ENCODE measurements at places on chromosomes 7 and 10.
A peak's percentile ranks its signal among the peaks of the same experiment; 100 is the strongest.

DNA sequence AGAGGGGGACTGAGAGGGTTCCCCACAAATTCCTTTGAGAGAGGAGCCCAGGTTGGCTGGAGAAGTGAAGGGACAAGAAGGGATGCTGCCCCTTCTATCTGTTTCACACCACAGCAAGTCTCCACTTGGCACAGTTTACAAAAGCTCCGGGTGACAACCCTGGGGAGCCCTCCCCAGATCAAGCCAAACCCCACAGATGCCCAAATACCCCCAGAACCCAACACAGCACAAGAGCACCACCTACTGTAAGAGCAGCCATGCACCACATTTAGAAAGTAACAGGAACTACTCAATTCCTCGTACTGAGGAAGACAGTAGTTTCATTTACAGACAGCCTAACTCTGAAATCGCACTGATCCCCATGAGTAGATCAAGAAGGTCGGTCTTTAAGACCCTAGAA is 67.8 kb upstream of the ATP6V0A4 start:
- no peak for DNase-seq

GRCh38 chr10:5890452-5890915 is 441 bp downstream of the FBH1 start:
- DNase-seq: no peak

GRCh38 chr10:70885931-70886903 is 2.1 kb downstream of the PCBD1 start:
- no peak for DNase-seq

DNA sequence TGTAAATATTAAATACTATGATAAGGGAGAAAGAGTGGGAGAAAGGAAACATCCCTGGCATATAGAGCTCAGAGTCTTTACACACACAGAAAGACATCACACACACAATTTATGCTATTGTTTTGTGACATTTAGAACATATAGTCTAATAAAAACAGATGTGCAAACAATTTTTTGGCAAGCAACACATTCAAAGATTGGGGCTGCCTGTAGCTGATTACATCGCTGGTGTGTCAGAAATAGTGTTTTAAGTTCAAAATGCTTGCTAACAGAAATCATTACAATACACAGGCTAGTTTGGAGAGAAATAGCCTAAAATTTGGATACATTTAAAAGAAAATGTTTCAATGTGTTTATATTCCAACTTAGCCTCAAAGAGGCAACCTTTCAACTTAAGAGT is 256.7 kb upstream of the NPVF start:
- no peak for DNase-seq

- no peak for DNase-seq
These were observed 381.8 kb upstream of the FZD8 start for GRCh38 chr10:36023939-36024338.

DNA sequence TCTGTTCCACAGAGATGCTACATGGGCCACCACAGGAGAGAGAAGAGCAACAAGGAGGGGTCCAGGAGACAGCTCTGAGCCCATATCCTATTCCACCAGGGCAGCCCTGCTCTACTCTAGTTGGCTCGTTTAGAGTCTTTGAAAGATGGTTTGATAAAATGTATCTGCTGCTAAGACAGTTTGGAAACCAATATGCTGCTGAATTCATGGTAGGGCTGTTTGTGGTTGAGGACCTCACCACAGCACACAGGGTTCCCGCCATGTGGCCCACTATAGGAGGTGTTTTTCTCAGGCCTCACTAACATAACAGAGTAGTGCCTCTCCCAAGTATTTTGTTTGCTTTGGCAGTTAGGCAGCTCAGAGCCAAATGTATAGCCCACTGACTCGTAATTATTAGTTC is 35.8 kb upstream of the ZC3HAV1L start:
- no peak for DNase-seq

DNA sequence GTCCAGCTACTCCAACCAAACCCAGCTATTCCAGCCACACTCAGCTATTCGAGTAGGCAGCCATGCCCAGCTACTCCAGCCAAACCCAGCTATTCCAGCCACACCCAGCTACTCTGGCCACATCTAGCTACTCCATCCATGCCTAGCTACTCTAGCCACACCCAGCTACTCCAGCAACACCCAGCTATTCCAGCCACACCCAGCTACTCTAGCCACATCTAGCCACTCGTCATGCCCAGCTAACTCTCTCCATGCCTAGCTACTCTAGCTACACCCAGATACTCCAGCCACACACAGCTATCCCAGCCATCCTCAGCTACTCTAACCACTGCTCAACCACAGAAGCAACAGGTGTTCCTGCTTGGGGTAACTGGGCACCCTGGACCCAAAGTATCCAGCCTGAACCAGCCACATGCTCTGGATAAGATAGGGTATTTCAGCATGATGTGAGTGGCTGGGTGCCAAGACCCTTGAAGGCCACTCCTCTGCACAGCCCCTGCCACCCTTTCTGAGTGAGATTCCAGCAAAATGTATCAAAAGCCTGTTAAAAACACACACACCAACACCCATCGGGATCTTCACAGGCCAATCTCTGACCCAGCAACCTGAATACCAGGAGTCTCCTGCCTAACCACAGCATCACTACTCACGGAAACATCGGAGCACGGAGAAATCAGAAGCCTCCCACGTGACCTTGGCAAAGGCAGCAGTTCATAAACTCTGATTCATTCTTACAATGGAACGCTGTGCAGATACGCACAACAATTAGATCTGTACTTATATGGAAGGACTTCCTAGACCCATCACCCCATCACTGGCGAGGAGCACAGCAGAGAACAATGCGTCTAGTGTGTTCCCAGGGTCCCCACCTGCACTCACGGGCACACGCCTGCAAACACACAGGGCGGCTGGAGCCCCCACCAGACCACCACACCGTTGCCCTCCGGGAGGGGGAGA is 51.8 kb upstream of the DNAAF5 start:
- DNase-seq: peak; percentile 13

DNA sequence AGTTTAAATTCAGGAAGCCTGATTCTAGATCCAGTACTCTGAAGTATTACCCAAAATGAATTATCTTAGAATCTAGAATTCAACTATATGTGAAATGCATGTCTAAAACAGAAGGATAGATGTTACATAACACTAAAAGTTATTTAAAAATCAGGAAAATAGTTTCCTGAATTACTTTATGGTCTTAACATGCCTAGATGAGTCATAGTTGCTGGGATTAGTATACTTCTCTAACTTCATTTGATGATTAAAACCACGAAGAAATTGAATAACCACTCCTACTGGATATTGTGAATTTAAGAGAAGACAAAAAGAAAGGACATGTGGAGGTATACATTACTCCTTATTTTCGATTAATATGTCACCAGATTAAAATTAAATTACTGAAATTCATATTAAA is 65.5 kb downstream of the ATAD1 start:
- no peak for DNase-seq

Measured in tibial artery (tissue), 4 donors.